ENCODE measurements at places on chromosomes 7 and 10.

- H3K4me1 ChIP-seq: no peaks in the 10 kb centered on the region
- no peaks in the 10 kb centered on the region for H3K36me3 ChIP-seq
- no peaks in the 10 kb centered on the region for H3K27me3 ChIP-seq
- no peak for DNase-seq
These were observed 151.7 kb downstream of the AUTS2 start for GRCh38 chr7:69749994-69750393.

DNA sequence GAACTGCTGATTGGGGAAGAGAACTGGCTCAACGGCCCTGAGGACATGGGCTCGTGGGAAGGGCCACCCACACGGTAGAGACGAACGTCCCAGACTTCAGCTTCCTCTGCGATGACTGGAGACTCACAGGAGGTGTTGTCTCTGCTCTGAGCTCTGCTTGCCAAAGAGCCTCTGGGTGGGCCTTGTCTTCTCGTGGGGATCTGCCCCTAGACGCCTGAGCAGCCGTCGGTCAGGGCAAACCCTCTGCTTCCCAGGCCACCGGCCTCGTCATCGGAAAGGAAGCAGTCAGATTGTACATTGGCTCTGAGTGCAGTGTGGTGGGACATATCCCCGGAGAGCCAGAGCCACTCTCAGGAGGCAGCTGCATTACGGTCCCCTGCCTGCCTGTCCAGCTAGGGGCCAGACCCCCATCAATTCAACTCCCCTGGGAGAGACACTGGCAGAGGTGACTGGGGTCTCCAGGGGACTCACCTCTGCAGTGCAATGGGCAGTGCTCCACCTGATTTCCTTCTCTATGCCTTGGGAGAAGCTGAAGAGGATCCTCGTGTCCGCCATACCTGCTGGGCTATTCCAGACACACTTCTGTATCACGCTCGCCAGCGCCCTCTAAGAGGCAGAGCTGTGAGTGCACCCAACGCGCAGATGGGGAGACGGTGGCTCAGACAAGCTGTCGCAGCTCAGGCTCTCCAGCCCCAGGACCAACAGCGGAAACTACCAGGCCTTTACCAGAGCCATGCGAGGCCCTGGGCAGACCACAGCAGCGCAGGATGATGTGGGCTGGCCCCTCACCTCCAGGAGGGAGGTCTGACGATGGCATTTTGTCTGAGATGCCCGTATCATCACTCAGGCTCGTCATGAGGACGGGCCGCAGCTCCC, 227.4 kb downstream of the TCERG1L start:
- H3K27me3 ChIP-seq: no peaks in the 10 kb centered on the region
- no peak overlapping the region for H3K4me3 ChIP-seq
- no peak for DNase-seq
- H3K36me3 ChIP-seq: no peaks in the 10 kb centered on the region
- H3K27ac ChIP-seq: no peak overlapping the region

DNA sequence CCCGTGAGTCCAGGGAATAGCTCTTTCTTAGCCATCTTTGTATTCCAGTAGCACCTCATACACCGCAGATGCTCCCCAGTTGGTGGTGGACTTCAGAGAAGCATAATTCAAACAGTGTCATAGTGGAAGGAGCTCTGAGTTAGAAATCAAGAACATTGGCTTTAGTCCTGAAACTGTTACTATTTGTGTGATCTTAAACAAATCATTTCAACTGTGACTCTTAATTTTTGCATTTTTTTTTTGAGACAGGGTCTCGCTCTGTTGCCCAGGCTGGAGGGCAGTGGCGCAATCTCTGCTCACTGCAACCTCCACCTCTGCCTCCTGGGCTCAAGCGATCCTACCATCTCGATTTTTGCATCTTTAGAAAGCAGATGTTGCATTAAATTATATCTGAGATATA, 1.8 kb downstream of the BPGM start:
- H3K27me3 ChIP-seq: no peaks in the 10 kb centered on the region
- DNase-seq: no peak
- H3K27ac ChIP-seq: no peak overlapping the region
- H3K36me3 ChIP-seq: peaks cover 5% of the 10 kb centered on the region
- H3K4me1 ChIP-seq: peaks cover 25% of the 10 kb centered on the region

DNA sequence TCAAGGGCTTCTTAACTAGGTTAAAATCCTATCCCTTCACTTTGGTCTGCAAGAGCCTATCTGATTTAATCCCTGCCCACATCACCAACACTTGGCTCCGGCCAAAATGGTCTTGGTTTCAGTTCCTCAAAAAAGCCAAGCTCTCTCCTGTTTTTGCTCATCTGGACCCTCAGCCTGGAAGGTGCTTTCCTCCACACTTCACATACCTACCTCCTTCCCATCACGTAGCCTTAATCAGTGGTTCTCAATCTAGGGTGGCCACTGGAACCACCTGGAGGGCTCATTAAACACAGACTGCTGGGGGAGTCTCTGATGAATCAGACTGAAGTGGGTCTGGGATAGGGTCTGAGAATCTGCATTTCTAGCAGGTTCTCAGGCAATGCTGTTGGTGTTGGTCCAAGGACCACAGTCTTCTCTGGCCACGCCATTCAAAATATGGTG, 227.0 kb upstream of the AOAH start:
- no peaks in the 10 kb centered on the region for H3K27me3 ChIP-seq
- peaks cover 78% of the 10 kb centered on the region for H3K36me3 ChIP-seq
- H3K27ac ChIP-seq: no peak overlapping the region
- H3K4me3 ChIP-seq: no peak overlapping the region

DNA sequence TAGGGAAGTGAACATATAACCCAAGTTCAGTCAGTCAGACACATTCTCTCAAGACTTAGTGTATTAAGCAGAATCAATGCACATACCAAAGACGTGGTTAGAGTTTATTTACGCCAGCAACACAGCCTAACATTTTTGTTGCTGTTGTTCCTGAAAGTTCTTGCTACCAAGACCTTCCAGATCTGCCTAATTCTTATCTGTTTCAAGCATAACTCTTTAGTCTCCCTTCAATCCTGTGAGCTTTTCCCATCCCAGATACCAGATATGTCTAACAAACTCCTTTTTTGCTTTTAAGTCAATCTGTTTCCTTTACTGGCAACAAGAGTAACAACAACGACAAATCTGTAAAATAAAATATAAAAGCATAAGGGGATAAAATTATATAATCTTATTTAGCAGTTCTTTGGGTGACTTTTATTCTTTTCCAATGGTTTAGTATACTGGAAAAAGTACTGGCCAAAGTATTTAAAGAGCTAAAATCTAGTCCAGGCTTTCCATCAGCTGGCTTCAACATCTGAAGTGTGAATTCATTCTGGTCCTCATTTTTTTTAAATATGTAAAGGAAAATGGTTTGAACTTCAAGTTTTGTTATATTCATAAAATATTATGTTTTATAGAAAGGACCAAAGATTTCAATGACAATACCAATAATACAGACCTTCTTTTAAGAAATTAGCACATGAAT, 193.8 kb downstream of the IMMP2L start:
- H3K36me3 ChIP-seq: no peaks in the 10 kb centered on the region
- no peak overlapping the region for H3K4me3 ChIP-seq
- no peak overlapping the region for H3K27ac ChIP-seq
- H3K27me3 ChIP-seq: no peaks in the 10 kb centered on the region
- no peaks in the 10 kb centered on the region for H3K4me1 ChIP-seq
- DNase-seq: no peak

GRCh38 chr7:4109481-4110110, 572.5 kb upstream of the FOXK1 start:
- no peak overlapping the region for H3K27ac ChIP-seq
- H3K27me3 ChIP-seq: no peaks in the 10 kb centered on the region
- H3K36me3 ChIP-seq: no peaks in the 10 kb centered on the region
- no peak overlapping the region for H3K4me3 ChIP-seq
- no peaks in the 10 kb centered on the region for H3K4me1 ChIP-seq
- no peak for DNase-seq

DNA sequence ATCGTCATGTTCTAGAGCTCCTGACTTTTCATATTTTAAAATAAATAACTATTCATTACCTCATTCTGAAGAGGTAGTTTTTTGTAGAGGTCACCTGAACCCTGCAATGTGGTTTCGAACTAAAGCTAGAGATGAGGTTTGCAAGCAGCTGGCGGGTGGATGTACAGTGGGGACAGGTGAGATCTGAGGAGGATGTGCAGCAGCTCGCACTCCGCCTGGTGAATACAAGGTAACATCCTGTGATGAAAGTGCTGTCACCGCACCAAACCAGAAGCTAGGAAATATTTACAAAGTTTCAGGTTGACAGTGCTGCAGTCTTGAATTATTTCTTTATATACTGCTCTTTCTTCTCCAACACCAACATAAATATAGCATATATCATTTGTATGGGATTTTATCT, 26.5 kb downstream of the NDUFB2 start:
- peak overlapping the region; percentile 53 for H3K27ac ChIP-seq
- H3K4me3 ChIP-seq: no peak overlapping the region
- peaks cover 32% of the 10 kb centered on the region for H3K4me1 ChIP-seq
- peak; percentile 26 for DNase-seq
- peaks cover 4% of the 10 kb centered on the region for H3K36me3 ChIP-seq

GRCh38 chr7:82672078-82672477, 228.5 kb upstream of the CACNA2D1 start:
- no peak for DNase-seq
- no peaks in the 10 kb centered on the region for H3K36me3 ChIP-seq
- no peaks in the 10 kb centered on the region for H3K27me3 ChIP-seq
- H3K27ac ChIP-seq: no peak overlapping the region

DNA sequence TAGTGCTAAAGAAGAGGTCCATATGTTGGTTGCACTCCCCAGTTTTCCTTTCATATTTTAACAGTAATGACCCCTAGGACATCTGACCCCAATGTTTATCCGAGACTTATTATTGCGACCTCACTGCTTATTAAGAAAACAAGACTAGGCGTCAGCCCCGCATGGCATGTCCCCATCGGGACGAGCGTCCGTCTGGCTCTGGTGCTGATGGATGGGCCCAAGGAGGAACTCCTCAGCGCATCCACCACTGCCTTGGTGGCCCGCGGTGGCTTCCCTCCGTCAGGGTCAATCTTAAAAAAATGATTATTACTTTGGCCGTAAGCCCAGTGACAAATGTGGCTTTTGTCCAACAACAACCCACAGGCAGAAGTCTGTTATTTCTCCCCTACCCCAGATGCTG, 40.1 kb upstream of the CXCL12 start:
- H3K36me3 ChIP-seq: no peaks in the 10 kb centered on the region
- H3K4me3 ChIP-seq: no peak overlapping the region
- no peaks in the 10 kb centered on the region for H3K4me1 ChIP-seq

DNA sequence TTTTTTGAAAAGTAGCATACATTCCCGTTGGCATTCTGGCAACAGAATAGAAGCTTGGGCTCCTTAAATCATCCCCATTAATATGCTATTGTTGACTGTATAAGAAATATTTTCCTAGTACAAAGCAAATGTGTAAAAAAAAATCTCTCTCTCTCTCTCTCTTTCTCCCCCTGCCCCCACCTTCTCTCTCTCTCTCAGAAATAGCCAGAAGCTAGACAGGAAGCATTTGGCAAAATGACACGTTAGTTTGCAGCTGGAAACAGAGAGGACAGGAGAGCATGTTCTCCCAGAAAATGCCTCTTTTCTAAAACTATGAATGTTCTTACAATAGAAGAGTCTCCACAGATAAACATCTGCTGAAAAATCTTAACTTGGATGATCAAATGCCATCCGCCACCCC, 59.6 kb upstream of the AKR1E2 start:
- H3K27ac ChIP-seq: no peak overlapping the region
- peaks cover 31% of the 10 kb centered on the region for H3K27me3 ChIP-seq
- H3K4me3 ChIP-seq: no peak overlapping the region
- DNase-seq: no peak
- no peaks in the 10 kb centered on the region for H3K36me3 ChIP-seq
- H3K4me1 ChIP-seq: peaks cover 7% of the 10 kb centered on the region

DNA sequence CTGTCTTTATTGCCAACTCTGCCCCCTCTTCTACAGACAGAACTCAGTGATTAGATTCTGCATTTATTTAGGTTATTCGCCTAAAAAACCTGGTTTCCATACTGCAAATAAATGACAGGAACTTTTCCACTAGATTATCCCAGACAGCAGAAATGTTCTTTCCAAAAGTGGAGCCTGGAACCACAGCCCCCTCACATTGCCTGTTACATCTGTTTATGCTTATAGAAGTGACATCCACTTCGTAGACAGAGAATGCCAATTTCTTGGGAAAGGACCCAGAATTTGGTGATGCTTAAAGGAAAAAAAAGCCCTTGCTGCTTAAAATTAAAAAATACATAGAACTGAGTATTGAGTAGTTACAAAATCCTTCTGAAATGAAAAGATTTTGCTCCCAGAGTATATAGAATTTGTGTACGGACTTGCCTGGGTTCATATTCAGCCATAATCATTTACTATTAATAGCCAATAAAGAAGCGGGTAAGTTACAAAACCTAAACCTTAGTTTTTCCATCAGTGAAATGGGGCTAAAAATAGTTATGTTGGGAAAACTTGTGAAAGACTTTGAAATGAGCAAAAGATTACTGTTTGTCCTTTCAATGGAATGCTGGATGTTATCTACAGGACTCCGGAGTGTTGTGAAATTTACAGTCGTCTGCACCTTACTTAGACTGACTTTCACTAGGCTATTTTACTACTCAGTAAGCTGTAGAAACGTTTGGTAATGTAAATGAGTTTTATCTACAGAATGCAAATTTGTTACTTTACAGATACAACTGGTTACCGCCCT, 1.1 kb upstream of the PPP1R9A start:
- no peak for DNase-seq
- H3K27me3 ChIP-seq: peaks cover 39% of the 10 kb centered on the region
- no peak overlapping the region for H3K27ac ChIP-seq
- H3K4me3 ChIP-seq: no peak overlapping the region

DNA sequence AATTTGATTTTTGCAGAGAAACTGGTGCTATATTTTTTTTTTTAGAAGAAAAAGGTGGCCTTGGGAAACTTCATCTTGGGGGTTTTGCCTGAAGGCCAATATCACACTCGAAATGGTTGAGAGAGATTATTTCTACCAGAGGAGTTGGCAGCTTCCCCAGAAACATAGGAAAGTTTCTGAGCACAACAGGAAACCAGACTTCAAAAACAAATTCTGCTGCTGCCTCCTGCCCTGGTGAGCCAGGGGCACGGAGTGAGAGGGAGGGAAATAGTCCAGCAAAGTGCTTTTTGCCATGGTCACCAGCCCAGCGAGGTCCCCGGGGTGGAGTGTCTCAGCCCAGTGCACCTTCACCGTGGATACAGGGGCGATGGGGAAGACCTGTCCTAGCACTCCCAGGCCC, 61.1 kb downstream of the FOXI2 start:
- H3K27me3 ChIP-seq: peaks cover 7% of the 10 kb centered on the region
- H3K27ac ChIP-seq: no peak overlapping the region
- no peak overlapping the region for H3K4me3 ChIP-seq
- no peaks in the 10 kb centered on the region for H3K4me1 ChIP-seq
- H3K36me3 ChIP-seq: no peaks in the 10 kb centered on the region

DNA sequence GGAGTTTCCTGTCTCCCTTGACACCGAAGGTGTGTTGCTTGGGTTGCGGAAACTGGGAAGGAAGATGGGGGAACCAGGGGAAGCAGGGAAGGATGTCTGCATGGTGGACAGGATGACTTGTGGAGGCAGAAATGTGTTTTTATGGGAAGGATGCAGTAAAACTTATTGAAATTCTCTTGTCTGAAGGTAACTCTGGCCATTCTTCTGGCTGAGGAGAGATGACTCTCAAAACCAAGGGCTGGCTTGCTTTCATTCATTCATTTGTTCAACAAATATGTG, 1.5 kb downstream of the UBTD1 start:
- H3K4me3 ChIP-seq: peak overlapping the region; percentile 66
- peaks cover 2% of the 10 kb centered on the region for H3K36me3 ChIP-seq
- H3K27ac ChIP-seq: no peak overlapping the region
- H3K27me3 ChIP-seq: peaks cover 29% of the 10 kb centered on the region
- no peak for DNase-seq
- peaks cover 29% of the 10 kb centered on the region for H3K4me1 ChIP-seq

Measured in activated naive CD8-positive, alpha-beta T cell treated with anti-CD3 and anti-CD28 coated beads, Interleukin-2, amount 50 U/mL, for 24 hours (primary cell).